ENCODE measurements at places on chromosomes 7 and 10.

DNA sequence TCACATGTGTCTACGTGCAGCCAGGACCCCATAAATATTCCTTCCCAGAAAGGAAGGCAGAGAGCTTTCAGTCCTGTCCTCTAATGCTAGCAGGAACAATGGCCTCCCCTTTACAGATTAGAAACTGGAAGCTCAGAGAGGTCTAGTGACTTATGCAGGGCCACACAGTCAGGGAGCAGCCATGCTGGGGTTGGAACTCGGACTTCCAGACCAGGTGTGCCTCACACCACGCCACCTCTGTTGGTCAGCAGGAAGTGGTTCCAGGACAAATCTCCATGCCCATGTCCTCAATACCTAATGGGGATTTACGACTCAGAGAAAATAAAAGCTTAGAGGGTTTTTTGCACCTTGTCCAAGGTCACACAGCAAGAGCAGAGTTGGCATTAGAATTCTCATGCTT is 378.9 kb downstream of the RPS24 start:
- DNase-seq = no peak

- no peak for DNase-seq
These were observed 468.1 kb upstream of the AKR1E2 start for GRCh38 chr10:4357911-4358310.

DNA sequence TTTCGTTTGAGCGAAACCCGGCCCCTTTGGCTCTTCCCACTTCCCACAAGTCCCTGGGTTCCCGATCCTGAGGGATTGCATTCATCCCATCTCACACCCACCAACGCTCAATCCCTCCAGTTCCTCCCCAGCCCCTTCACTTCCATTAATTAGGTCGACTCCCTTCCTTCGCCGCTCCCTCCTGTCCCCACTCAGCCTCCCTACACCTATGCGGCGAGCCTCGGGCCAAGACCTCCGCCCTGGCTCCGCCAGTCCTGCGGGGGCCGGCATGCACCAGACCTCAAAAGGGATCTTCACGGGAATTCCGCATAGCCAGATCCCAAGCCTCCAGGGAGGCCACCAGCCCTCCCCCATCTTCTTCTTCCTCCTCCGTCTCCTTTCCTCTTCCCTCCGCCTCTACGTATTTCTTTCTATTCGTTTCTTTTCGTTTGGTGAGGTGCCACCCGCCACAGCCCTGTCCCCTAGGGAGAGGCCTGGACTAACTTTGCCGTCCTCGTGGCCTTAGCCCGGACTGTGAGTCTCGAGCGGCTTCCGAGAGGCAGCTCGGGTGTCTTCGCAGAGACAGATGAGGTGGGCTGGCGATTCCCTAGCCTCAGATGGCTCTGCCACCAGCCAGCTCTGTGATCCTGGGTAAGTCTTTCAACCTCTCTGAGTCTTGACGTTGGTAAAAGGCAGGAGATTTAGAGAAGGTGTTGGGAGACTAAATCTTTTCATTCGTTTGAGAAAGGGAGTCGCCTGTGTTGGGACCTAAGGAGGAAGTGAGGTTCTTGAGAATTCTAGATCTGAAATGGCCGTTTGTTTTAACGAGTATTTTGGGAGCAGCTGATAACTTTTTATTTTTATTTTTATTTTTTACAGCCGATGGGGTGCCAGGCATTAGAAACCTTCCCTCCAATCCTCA is 8.1 kb upstream of the LBX1 start:
- DNase-seq = no peak

- no peak for DNase-seq
These were observed 3.5 kb upstream of the MYOZ1 start for GRCh38 chr10:73644767-73645166.

DNA sequence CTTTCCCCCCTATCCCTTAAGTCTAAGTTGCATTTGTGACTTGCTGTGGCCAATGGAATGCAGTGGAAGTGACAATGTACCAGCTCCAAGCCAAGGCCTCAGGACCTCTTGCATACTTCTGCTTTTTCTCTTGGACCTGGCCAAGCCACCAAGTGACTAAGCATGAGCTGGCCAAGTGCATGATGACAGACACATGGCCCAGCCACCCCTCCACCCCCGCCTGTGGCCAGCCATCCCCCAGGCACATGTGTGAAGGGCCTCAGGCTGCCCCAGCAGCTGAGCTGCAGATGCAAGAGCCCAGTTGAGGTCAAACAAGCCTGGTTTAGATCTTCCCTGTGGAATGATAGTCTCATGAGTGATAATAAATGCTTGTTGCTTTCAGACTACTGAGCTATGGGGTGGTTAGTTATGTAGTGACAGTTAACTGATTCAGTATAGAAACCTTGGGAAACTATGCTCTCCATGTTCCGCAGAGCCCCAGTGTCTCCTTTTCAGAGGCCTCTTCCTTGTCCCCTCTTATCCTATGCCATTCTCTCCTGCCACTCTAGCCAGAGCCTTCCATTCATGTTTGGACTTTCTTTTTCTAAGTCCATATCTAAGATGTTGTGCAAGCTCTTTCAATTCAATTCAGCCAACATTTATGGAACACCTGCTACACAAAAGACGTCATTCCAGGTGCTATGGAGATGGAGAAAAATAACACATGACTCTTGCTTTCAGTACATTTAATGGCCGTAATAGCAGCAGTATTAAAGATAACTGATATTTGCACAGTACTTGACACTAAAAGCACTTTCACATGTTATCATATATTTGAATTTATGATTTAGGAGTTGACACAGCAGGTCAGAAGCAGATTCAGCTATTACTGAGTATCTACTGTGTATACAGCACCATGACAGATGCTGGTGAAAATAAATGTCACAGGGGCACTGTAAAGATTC is 55.5 kb upstream of the LOXL4 start:
- DNase-seq = no peak

- no peak for DNase-seq
These were observed 839.9 kb downstream of the CCSER2 start for GRCh38 chr10:85168243-85168642.

GRCh38 chr7:82405301-82405700 is 38.3 kb downstream of the CACNA2D1 start:
- no peak for DNase-seq

DNA sequence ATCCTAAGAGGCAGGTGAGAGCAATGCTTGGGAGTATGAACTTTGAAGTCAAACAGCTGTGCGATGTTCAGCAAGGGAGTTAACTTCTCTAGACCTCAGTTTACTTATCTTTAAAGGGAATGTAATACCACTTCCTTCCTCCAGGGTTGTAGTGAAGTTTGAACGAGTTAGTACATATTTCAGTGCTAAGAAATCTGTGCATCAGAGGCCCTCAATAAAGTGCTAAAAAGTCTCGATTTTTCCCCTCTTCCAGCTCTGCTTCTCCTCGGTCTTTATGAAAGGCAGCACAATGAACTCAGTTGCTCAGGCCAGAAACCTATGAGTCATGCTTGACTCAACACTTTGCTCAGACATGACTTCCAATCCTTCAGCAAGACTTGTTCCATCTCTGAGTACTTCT is 418.9 kb downstream of the MDFIC start:
- DNase-seq = no peak

GRCh38 chr10:100736144-100736808 is 9.1 kb upstream of the PAX2 start:
- DNase-seq = no peak

- DNase-seq = no peak
These were observed 90.5 kb upstream of the SDK1 start for GRCh38 chr7:3210531-3210930.

DNA sequence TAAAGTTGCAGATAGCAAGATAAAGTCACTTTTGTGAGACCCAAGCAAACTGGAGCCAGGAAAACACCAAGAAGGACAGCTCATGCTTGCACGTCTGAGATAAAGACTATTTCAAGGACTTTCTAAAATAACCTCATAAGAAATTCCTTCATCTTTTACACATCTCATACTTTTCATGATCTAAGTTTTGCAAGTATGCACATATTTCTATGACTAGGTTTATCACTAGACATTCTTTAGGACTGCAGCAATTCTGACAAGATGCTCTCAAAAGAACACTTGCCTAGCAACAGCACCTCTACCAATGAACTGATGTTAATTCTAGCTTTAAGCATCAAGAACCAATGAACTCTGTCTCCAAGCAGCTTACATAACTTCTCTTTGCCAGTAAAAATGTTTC is 457.6 kb downstream of the SEMA3D start:
- DNase-seq = no peak

DNA sequence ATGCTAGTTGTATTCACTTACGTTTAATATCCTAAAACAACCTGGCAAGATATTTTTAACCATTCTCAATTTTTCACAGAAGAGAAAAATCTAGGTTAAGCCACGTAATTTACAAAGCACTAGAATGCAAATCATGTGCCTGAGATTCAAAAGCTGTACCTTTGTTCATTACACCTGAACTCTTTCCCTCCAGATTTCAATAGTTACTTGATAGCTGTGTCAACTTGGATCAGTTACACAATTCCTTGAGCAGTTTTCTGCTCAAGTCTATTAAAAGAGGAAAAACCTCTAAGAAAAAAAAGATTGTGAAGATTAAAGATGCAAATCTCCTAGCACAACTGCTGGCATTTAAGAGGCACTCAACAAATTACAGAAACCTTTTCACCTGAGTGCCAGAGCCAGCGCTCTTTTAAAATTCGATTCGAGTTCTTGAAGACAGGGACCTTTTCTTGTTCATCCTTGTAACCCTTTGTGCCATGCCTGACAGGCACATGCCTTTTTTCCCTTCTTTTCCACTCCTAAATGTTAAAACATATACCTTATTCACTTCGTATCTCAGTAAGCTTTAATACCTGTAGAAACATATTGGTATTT is 886 bp downstream of the NSUN6 start:
- no peak for DNase-seq

DNA sequence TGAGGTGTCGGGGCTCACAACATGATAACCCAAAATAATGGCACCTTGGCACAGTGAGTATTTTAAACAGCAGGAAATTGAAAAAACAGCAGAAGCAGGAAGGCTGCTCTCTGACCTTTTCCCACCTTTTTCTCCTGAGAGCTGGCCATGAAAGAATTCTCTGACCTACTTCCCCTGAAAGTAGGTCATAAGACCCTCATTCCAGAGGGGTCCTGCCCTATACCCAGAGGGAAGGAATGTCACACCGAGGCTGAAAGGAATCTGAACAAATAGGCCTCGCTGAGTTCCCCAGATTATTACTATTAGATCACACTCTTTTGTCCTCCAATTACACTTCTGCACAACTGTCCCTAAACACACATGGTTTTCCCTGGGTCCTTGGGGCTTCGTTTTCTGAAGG is 18.8 kb downstream of the CPVL start:
- DNase-seq = no peak

- no peak for DNase-seq
These were observed 49.2 kb upstream of the KCNMA1 start for GRCh38 chr10:77686650-77687417.

DNA sequence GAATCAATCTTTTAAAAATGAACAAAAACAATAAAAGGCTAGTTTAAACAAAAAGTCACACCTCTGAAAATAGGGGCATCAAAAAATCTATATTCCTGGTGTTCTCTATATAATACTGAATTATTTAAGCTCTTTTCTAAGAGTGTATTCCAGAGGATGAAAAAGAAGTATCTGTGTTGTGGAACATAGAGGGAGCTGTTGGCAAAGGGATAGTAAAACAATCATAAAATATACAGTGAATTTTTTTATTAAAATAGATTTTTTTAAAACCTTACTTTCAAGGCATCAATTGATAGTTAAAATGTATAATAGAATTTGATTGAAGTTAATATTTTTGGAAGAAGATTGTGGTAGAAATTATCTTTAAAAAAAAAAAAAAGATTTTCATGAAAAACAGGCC is 1409.1 kb upstream of the CELF2 start:
- no peak for DNase-seq

- DNase-seq = no peak
These were observed 38.9 kb upstream of the RSU1 start for GRCh38 chr10:16856092-16856491.

GRCh38 chr10:132806110-132806509 is 20.2 kb upstream of the NKX6-2 start:
- no peak for DNase-seq

DNA sequence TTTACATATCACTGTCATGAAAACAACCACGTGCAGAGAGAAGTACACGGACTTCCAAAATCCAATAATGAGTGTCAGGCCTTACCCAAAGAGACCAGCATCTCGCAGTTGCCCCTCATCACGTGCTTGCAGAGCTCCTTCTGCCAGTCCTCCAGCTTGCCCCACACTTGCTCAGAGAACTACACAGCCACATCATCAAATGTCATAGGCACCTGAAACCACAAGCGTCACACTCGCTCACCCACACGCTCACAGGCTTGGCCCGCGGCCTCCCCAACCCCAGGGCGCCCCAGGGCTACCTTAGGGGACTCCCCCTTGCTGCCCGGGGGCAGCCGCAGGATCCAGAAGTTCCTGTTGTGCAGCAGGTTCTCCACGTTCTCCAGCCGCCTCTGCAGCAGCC is 123.4 kb upstream of the ZNF746 start:
- no peak for DNase-seq

- no peak for DNase-seq
These were observed 74.5 kb downstream of the CCDC6 start for GRCh38 chr10:59831658-59832503.

DNA sequence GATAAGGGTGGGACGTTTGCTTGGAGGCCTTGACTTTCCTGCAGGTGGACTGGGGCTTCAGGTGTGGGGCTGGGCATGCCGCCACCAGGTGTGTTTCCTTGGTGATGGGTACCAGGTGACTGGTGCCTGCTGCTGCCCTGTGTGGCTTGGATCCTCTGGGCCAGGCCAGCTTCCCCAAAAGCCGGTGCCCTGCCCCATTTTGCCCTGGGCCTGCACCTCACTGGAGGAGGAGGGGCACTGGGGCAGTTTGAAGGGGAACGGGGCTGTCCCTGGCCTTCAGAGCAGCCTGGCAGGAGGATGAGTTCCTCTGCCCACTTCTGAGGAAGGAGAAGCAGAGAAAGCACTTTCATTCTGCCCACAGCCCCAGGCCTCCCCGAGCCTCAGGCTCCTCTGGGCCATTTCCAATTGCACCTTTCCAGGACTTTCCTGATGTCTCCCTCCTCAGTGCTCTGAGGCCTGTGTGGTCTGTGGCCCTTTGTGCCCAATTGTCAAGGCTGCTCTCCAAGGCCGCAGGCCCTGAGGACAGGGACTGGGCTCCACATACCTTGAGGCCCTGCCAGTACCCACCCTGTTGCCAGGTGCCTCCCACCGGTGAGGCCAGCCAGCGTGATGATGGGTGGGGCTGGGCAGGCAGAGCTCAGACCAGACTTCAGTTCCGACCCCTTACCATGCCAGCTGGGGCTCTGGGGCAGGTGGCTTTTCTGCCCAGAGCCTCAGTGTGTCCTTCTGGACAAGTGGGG is 25.3 kb upstream of the SMARCD3 start:
- no peak for DNase-seq

DNA sequence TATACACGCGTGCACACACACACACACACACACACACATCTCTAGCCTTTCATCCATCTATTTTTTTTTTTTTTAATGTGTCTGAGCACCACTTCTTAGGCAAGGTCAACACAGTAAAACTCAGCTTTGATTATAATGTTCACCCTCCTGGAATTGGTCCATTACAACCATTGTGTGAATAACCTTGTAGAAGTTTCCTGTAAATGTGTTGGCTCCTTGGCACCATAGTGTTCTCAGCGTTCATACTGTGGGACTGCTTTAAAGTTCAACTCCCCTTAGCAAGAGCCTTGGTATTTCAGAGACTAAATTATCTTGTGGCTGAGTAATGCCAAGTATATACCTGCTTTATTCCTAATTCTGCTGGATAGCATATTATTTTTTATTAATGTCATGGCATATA is 106.3 kb upstream of the PRPS1L1 start:
- DNase-seq = no peak
